ENCODE measurements at places on chromosomes 3 and 15. TPM values are rescaled to one million over a fixed set of nuclear protein-coding genes. Genes with fewer than 3 reads are reported as not detected.

DNA sequence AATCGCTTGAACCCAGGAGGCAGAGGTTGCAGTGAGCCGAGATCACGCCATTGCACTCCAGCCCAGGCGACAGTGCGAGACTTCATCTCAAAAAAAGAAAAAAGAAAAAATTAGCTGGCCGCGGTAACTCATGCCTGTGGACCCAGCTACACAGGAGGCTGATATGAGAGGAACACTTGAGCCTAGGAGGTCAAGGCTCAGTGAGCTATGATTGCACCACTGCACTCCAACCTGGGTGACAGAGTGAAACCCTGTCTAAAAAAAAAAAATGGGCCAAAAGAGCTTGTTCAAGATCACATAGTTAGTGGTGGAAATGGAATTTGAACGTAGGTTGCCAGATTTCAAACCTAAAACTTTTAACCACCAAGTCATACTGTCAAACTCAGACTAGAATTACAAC is 46.2 kb upstream of the PPP4R2 start:
- H3K4me1 ChIP-seq: no peaks in the 10 kb centered on the region
- H3K27me3 ChIP-seq: no peaks in the 10 kb centered on the region
- H3K27ac ChIP-seq: no peak overlapping the region
- no peak for DNase-seq
- no peaks in the 10 kb centered on the region for H3K36me3 ChIP-seq

GRCh38 chr3:72811571-72811970 is 36.7 kb downstream of the SHQ1 start:
- H3K36me3 ChIP-seq: no peaks in the 10 kb centered on the region
- no peaks in the 10 kb centered on the region for H3K4me1 ChIP-seq

- no peaks in the 10 kb centered on the region for H3K27me3 ChIP-seq
- H3K36me3 ChIP-seq: no peaks in the 10 kb centered on the region
- H3K27ac ChIP-seq: no peak overlapping the region
- no peak overlapping the region for H3K4me3 ChIP-seq
- no peak for DNase-seq
Observed at GRCh38 chr15:45534821-45535220, 12.3 kb upstream of the SLC30A4 start.

DNA sequence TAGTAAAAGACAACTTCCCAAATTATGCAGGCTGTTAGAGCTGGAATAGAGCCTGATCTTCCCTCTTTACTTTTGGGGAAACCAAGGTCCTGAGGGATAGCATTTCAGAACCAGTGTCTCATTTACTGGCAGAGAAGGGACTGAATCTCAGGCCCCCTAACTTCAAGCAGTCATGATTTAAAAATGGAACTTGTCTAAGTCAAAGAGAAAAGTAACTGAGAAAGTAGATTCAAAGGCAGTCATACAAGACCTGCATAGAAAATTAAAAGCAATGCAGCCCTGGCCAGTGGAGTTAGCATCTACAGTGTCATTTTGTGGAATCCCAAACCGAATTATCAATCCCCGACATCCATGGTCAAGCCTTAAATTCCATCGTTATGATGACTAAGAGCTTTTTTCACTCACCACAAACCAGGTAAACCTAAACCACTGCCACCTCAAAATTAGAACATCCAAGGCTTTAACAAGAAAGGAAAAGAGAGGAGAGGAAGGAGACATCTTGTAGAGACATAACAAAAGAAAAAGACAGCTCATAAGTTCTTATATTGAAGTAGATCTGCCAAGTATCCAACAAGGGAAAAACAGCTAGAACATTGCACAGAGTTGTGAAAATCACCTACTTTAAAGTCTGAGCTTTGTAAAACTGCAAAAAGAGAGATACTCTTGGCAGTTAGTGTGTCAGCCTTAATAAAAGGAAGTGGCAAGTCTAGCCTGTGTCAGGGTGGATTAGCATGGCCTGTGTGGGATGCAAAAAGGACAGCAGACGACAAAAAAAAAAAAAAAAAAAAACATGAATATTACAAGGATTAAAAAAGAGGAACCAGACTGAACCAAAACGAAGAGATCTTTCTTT is 54.1 kb upstream of the CCR2 start:
- no peaks in the 10 kb centered on the region for H3K4me1 ChIP-seq
- H3K4me3 ChIP-seq: no peak overlapping the region
- no peaks in the 10 kb centered on the region for H3K27me3 ChIP-seq
- H3K27ac ChIP-seq: no peak overlapping the region
- H3K36me3 ChIP-seq: no peaks in the 10 kb centered on the region
- DNase-seq: no peak

DNA sequence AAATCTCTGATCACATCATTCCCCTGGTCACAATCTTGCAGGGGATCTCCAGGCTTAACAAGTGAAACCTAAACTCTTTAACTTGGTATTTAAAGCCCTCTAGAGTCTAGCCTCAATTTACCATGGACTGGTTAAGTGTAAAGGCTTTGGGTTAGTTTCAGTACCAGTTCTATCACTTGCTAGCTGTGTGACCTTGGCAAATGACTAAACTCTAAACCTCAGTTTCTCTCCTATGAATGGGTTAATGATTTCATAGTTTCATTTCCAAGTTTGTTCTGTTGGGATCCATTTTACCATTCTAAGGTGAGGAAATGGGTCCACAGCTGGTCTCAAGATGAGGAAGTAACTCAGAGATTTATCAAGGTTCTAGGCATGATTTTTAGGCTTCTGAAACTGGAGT is 38.8 kb upstream of the TIMP4 start:
- H3K27ac ChIP-seq: no peak overlapping the region
- no peak overlapping the region for H3K4me3 ChIP-seq
- no peak for DNase-seq
- no peaks in the 10 kb centered on the region for H3K27me3 ChIP-seq
- H3K36me3 ChIP-seq: no peaks in the 10 kb centered on the region
- no peaks in the 10 kb centered on the region for H3K4me1 ChIP-seq

- DNase-seq: no peak
- H3K36me3 ChIP-seq: no peaks in the 10 kb centered on the region
- H3K27me3 ChIP-seq: no peaks in the 10 kb centered on the region
- H3K4me1 ChIP-seq: no peaks in the 10 kb centered on the region
Observed at GRCh38 chr15:67690936-67691335, 134.4 kb upstream of the SKOR1 start.

DNA sequence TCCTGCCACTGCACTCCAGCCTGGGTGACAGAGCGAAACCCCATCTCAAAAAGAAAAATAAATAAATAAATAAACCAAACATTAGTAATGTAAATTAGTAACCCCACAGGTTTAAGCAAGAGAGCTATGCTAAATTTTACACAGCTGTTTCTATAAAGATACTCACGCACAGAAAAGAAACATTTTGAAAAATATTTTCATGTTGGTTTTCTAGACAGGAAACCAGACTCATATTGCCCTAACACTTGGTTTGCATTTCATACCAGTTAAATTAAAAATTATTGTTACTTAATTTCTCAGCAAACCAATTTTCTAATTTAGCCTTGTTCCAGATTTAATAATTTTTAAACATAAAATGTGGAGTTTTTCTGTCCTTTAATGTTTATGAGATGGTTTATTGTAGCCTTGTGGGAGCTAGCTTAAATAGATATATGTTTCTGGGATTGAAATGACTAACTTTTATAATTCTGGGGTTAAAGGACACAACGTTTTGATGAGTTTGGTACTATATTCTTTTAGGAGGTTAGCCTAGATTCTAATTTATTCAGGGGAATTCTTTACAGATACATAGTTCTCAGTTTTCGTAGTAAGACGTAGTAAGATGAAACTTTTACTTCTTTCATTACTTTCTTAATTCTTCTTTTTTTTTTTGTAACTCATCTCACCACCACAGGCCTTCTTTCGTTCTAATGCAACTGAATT is 42.6 kb upstream of the SLC4A7 start:
- no peak overlapping the region for H3K27ac ChIP-seq
- no peak for DNase-seq
- no peaks in the 10 kb centered on the region for H3K4me1 ChIP-seq
- no peaks in the 10 kb centered on the region for H3K36me3 ChIP-seq
- no peak overlapping the region for H3K4me3 ChIP-seq

GRCh38 chr3:29896856-29897255 is 616.0 kb downstream of the RBMS3 start:
- H3K4me3 ChIP-seq: no peak overlapping the region
- DNase-seq: no peak
- H3K36me3 ChIP-seq: no peaks in the 10 kb centered on the region
- no peaks in the 10 kb centered on the region for H3K4me1 ChIP-seq
- no peaks in the 10 kb centered on the region for H3K27me3 ChIP-seq
- no peak overlapping the region for H3K27ac ChIP-seq

- H3K27me3 ChIP-seq: no peaks in the 10 kb centered on the region
- no peak for DNase-seq
- H3K4me1 ChIP-seq: no peaks in the 10 kb centered on the region
- H3K27ac ChIP-seq: no peak overlapping the region
- H3K4me3 ChIP-seq: no peak overlapping the region
Observed at GRCh38 chr15:35061825-35062737, 23.0 kb downstream of the NANOGP8 start.

DNA sequence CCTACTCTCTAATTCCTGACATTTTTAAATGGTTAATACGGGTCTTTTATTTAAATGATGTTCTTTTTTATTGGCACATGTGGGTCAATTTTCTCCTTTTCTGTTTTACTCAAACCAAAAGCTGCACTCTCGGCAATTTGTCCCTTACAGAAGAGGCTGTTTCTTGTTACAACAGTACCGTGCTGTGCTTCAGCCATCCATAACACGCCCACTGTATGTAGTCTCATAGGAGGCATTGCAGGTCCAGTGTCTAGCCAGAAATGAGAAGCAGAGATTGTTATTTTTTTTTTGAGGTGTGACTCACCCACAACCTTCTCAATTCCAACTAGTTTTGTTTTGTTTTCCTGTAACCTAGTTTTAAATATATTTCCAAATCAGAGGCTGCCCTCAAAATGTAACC is 164.6 kb downstream of the GMNC start:
- H3K27me3 ChIP-seq: no peaks in the 10 kb centered on the region
- DNase-seq: no peak
- H3K36me3 ChIP-seq: no peaks in the 10 kb centered on the region

- peak within 1 kb of the TSS; percentile 72 for H3K4me3 ChIP-seq
- no peaks in the 10 kb centered on the region for H3K36me3 ChIP-seq
- DNase-seq: peak; percentile 84
- no peaks in the 10 kb centered on the region for H3K27me3 ChIP-seq
- H3K4me1 ChIP-seq: no peaks in the 10 kb centered on the region
Observed at GRCh38 chr15:78131295-78132061, at the start of gene CIB2. CIB2 (minus strand) TSS chr15:78131445; CDS start chr15:78131215, 230 bp downstream.

The SI gene
- total RNA-seq: not detected

The PLEKHO2 gene
- total RNA-seq: 10.3 TPM

The TMEM108 gene
- 3.2 TPM for total RNA-seq

The SKOR1 gene
- total RNA-seq: 0.77 TPM

The GABRB3 gene
- total RNA-seq: 6.2 TPM
